ENCODE measurements at places on chromosomes 13 and 19.

GRCh38 chr19:43639519-43640423, at the start of gene CADM4:
Gene CADM4 (minus strand): TSS chr19:43639850. CDS start chr19:43639790, 60 bp downstream.
- peak; percentile 38 for DNase-seq

DNA sequence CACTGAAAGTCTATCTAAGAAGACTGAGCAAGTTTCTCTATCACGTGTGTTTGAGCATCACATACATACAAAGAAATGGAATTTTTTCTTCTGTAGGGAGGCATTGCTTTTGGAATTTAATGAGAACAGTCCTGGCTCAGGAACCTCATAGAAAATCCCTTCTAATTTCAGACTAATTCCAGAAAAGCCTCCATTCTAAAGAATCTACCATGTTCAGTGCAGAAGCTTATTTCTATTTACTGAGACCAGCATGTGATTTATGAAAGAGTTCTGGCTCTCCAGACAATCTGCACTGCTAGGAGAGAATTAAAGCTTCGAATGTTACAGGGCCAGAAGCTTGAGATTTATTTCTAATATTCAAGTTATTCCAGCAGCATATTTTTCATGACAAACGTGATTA, 186.8 kb downstream of the TBC1D4 start:
- DNase-seq = no peak

DNA sequence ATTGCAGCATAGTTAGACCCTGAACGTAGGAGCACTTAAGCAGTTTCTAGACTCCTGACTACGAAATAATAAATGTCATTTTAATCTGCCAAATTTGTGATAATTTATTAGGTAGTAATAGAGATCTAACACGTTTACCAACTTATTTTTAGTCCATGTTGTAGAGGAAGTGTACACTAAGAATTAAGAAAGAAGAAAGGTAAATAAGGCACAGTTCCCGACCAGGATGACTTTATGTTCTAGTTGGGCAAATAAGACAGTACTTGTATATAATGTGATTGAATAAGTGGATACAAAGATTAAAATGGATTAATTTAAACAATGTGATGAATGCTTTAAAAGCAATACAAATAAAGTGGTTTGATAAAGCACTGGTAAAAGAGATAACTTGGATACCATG, 1306.2 kb upstream of the PCDH20 start:
- DNase-seq = no peak

GRCh38 chr19:30001301-30001700, 59.3 kb downstream of the URI1 start:
- DNase-seq = no peak

- DNase-seq = no peak
Measured at GRCh38 chr13:44711706-44712105, 135.6 kb upstream of the TSC22D1 start.

GRCh38 chr13:112839356-112840105, 129.5 kb upstream of the MCF2L start:
- DNase-seq = no peak

GRCh38 chr19:33902802-33903488, 106.3 kb downstream of the KCTD15 start:
- DNase-seq = no peak

DNA sequence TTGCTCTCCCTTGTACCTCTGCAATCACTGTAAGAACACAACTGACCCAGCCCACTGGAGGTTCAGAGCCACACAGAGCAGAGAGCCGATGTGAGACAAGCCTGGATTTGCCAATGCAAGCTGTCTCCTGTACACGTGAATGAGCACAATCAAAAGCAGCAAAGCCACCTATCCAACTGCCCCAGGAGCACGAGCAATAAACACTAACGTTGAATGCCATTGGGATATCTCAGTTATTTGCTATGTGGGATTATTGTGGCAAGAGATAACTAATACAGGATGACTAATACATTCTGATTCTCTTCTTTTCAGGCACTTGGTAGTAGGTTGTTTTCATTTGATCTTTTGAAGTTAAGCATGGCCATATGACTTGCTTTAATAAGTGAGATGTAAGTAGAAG, 85.2 kb upstream of the FAM216B start:
- DNase-seq = no peak

- DNase-seq = no peak
Measured at GRCh38 chr19:55275851-55276719, 3.8 kb downstream of the HSPBP1 start.

- DNase-seq = no peak
Measured at GRCh38 chr19:542173-542866, 1.5 kb upstream of the GZMM start.

DNA sequence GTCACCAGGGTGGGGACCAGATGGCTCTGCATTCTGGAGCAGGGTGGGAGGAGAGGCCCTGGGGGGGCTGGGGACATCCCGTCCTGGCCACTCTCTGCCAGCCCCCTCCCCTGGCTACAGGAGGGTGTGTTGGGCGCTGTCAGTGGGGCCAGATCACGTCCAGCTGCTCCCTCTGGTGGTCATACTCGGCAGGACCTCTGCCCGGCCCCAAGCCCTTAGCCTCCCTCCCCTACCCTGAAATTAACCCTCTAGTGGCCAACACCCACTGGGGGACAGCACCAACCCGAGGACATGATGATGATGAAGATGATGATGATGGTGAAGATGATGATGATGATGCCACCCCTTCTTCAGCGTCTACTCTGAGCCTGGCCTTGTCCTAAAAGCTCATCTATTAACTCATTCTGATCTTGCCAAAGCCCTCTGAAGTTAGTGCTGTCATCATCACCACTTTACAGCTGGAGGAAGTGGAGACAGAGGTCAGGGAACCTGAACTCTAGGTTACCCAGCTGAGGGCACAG, 590 bp upstream of the LGI4 start:
- peak; percentile 78 for DNase-seq

GRCh38 chr13:32125751-32126150, 94.2 kb downstream of the FRY start:
- DNase-seq = no peak

GRCh38 chr13:89267734-89268133, 1596.6 kb downstream of the SLITRK5 start:
- DNase-seq = no peak

GRCh38 chr13:38766799-38767198, 79.9 kb downstream of the FREM2 start:
- DNase-seq = no peak

DNA sequence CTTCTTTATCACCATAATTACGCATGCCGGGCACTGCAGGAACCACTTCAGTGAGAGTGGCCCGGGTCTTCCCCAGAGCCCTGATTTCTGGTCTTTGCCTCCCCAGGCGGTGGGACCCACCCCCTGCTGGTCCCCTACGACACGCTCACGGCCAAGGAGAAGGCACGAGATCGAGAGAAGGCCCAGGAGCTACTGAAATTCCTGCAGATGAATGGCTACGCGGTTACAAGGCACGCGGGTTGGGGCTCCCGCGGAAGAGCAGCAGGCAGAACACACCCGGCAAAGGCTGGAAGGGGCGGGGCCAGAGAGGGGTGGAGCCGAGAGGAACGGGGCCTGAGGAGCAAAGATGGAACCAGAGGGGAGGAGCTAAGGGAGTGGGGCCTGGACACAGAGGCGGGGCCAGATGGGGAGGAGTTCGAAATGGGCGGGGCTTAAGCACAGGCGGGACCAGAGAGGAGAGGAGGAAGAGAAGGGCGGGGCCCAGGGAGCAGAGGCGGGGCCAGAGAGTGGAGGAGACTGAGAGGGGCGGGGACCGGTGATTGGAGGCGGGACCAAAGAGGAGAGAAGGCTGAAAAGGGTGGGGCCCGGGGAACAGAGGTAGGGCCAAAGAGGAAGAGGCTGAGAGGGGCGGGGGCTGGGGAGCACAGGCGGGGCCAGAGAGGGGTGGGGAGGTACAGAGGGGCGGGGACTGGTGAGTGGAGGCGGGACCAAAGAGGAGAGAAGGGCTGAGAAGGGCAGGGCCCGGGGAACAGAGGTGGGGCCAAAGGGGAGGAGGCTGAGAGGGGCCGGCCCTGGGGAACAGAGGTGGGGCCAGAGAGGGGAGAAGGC, 73.4 kb downstream of the RYR1 start:
- DNase-seq = peak; percentile 71

GRCh38 chr19:53942001-53942786, 20.5 kb upstream of the CACNG8 start:
- DNase-seq = no peak

GRCh38 chr13:49319551-49319950, 71.8 kb downstream of the CDADC1 start:
- DNase-seq = no peak

- no peak for DNase-seq
Measured at GRCh38 chr13:32415019-32415418, 12.9 kb downstream of the N4BP2L1 start.

DNA sequence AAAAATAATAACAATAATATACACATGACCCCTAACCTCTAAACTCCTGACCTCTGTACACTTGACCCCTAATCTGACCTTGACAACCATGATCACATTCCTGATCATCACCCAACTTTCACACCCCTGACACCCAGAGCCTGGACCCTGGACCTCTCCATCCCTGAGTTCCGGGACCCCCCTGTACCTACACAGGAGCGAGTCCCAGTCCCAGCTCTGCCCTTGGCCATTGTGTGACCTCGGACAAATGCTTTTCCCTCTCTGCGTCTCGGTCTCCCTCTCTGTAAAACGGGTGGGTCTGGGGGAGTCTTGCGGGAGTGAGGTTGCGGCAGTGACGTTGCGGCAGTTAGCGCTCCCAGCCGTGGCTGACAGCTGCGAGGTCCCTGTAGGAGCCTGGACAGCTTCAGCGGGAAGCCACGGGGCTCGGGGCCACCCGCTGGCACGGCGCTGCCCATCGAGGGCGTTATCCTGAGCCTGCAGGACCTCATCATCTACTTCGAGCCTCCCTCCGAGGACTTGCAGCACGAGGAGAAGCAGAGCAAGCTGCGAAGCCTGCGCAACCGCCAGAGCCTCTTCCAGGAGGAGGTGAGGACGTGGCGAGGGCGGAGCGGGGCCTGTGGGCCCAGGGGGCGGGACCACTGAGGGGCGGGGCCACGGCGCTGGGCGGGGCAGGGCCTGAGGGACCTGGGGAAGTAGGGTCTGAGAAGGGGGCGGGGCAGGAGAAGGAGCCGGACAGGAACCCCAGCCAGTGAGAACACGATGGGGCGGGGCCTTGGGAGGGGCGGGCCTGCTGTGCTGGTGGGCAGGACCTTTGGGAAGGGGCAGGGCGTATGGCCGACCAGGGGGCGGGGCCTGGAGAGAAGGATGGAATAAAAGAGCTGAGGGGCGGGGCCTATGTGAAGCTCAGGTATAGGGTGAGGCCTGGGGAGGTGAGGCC, 19.2 kb downstream of the RYR1 start:
- no peak for DNase-seq

DNA sequence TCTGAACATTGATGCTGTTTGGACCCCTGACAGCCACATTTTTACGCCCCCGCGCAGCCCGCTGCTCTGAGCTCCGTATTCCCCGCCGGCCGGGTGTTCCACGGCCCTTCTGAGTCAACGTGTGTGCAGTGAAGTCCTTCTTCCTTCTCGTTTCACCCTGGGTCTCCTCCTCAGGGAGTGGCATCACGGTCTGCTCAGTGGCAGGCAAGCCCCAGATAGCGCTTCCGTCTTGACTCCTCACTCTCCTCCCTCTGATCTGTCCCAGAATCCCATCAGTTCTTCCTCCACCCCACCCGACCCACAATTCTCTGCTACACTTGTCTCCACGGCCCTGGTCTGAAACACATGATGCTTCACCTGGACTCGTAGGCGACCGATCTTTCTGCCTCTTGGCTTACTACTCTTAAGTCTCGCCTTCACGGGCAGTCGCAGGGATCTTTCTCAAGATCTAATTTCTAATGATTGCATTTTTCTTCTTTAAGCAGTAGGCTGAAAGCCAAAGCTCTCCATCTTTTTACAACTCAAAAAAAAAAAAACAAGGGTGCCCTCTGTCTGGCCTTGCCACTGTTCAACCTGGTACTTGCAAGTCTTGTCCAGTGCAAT, 33.9 kb downstream of the CCNE1 start:
- no peak for DNase-seq

- no peak for DNase-seq
Measured at GRCh38 chr19:41529484-41530183, 46.3 kb upstream of the CEACAM21 start.

DNA sequence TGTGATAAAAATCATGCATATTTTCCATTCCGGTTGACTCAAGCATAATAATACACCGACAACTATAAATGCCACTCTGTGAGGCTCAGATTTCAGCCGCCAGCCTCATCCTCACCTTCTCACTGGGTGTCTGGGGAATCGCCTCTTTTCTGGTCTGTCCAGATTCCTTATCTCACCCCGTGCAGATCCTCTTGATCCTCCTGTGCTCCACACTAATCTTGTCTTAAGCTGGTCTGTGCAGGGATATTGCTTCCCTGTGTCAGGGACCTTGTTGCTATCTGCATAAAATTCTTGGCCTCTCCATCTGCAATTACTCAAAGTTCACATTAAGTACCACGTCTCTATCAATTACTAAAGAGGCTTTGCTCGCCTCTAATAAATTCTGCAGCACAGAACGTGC, 116.6 kb upstream of the SPACA7 start:
- no peak for DNase-seq

- DNase-seq = no peak
Measured at GRCh38 chr19:29569038-29569911, 36.8 kb upstream of the POP4 start.

GRCh38 chr13:44758630-44759383, 182.7 kb upstream of the TSC22D1 start:
- DNase-seq = no peak

DNA sequence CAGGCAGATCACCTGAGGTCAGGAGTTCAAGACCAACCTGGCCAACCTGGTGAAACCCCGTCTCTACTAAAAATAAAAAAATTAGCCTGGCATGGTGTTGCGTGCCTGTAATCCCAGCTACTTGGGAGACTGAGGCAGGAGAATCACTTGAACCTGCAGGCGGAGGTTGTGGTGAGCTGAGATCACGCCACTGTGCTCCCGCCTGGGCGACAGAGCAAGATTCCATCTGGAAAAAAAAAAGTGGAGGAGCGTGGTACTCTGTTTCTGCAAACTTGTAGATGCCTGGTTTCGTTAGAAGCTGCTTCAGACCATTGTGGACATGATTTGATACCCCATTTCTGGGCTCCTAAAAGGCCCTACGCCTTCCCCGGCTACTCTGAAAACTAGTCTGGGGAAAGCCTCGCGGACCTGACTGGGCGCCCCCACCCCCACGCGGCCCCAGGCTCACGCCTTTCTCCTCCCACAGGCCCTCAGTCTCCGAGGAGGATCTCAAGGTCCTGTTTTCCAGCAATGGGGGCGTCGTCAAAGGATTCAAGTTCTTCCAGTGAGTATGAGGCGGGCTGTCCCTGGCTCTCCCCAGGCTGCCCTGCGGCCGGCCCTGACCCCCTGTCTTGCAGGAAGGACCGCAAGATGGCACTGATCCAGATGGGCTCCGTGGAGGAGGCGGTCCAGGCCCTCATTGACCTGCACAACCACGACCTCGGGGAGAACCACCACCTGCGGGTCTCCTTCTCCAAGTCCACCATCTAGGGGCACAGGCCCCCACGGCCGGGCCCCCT, 11.5 kb downstream of the PLPPR3 start:
- DNase-seq = no peak

DNA sequence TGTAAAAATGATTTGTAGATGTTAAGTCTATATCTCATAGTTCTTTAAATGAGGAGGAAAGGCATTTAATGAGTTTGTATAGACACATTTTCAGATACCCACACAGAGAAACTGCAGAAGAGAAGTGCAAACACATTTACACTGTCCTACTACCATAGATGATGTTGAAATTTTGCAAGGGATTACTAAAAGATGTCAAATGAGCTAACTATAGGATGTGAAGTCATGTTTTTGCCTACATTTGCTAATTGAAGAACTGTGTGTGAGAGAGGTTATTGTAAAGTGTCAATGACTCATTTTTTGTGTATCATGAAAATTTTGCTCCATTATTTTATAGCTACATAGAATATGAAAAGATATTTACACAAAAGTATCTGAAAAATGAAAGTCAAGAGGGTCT, 178.9 kb downstream of the ITGBL1 start:
- DNase-seq = no peak

GRCh38 chr19:35748106-35749020, at the start of gene LIN37:
Gene LIN37 (plus strand): TSS chr19:35748576. CDS start chr19:35748725, 149 bp downstream.
- DNase-seq = peak; percentile 99

Data from heart left ventricle (tissue), 16 donors.